Activated gamma-delta T cell treated with Interleukin-2 at 50 U/mL for 16 hours (primary cell): ENCODE measurements at places on chromosomes 2 and 18.

GRCh38 chr18:56026509-56026908 lies 438.5 kb upstream of the TCF4 start:
- no peak for DNase-seq

DNA sequence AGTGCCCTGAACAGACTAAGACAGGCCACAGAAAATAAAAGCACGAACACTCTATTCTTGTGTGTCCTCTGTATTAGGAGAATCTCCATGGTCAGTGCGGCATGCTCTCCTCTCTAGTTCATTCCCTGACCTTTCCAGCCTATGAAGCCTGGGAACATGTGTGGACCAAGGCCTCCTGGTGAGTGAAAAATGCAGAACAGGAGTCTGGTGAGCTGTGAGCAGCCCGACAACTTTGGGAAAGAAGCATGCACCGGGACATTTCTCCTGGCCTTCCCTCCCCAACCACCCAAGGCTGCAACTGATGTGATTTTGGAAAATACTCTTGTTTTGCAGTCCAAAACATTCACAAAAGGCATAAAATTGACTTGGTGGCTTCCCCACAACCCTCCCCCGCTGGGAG lies 878.3 kb upstream of the ID2 start:
- DNase-seq = no peak

DNA sequence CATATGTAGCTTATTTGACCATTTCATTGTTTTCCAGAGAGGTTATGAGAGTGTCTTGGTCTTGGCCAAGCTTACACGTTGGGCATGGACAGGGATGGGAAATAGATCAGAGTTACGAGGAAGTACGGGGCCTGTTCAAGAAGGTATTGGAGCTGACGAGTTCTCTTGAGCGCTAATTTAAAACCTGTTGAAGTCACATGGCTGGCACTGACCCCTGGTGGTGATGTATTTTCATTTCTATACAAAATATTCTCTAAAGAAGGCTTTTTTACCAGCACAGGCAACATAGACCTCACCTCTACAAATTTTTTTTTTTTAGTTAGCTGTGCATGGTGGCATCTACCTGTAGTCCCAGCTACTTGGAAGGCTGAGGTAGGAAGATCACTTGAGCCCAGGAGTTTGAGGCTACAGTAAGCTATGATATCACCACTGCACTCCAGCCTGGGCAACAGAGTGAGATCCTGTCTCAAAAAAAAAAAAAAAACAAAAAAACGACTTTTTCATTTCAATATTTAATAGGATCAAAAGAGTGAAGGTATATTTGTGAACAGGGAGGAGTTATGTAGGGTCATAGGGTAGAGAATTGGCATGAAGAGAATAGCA lies 19.6 kb downstream of the UGP2 start:
- peak; percentile 55 for DNase-seq

DNA sequence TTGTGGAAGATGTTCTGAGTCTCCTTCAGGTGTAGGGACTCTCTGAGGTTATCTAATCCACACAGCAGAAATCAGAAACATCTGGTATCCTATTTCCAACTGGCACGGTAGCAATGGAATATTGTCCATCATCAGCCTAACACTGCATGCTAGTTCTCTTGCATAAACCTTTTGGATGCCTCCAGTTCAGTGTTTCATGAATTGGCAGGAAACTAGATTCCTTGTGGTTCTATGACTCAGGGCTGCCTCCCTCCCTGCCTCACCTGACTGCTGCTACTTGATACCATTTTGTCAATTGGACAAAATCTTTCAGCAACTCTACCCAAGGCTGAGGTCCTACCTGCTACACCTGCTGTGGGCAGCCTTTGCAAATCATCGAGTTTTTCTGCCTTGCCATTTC lies 130.9 kb downstream of the TPGS2 start:
- no peak for DNase-seq

- no peak for DNase-seq
These were observed 173.8 kb downstream of the GFPT1 start for GRCh38 chr2:69213201-69213600.

GRCh38 chr2:56107502-56108220 lies 76.1 kb upstream of the CCDC85A start:
- DNase-seq = no peak

DNA sequence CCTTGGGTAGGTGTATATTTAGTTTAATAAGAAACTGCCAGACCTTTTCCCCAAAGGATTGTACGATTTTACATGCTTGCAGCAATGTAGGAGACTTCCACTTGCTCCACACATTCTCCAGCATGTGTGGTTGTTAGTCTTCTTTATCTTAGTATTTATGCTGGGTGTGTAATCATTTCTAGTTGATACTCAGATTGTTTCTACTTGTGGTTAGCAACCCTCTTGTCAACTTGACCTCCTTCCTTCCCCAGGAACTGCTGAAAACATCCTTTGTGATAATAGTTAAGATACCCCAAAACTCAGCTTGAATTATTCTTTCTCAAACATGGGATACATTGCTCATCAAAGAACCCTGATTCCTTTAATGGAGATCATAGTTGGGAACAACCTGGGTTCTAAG lies 37.2 kb upstream of the CYBRD1 start:
- no peak for DNase-seq

DNA sequence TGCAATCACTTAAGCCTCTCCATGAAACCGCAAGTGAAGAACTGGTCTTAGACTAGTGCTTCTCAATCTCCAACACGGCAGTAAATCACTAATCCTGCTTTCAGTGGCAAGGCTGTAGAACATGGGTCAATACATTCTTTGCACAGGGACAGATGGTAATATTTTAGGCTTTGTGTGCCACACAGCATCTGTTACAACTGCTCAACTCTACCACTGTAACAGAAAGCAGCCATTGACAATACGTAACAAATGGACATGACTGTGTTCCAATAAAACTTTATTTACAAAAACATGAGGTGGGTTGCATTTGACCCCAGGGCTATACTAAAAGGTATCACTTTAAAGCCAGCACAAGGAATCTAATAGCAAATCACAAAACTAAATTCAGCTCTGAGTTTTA lies 51.1 kb downstream of the RNF152 start:
- DNase-seq = no peak

DNA sequence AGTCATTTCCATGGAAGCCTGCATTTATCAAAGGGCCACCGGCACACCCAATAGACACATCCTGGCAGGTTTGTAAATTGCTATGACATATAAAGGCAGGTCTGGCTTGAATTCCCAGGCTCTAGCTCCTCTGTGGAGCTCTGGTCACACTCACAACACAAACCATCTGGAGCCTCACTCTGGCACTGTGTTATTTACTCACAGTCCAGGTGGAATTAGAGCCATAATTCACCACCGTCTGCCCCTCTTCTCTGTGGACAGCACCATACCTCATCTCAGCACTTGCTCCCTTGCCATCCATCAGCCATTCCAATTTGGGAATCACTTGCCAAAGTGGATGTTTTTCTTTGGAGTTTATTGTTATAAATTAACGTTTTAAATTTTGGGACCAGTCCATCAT lies 84.3 kb upstream of the OSR1 start:
- no peak for DNase-seq

GRCh38 chr2:75222527-75222926 lies 23.2 kb upstream of the TACR1 start:
- no peak for DNase-seq

DNA sequence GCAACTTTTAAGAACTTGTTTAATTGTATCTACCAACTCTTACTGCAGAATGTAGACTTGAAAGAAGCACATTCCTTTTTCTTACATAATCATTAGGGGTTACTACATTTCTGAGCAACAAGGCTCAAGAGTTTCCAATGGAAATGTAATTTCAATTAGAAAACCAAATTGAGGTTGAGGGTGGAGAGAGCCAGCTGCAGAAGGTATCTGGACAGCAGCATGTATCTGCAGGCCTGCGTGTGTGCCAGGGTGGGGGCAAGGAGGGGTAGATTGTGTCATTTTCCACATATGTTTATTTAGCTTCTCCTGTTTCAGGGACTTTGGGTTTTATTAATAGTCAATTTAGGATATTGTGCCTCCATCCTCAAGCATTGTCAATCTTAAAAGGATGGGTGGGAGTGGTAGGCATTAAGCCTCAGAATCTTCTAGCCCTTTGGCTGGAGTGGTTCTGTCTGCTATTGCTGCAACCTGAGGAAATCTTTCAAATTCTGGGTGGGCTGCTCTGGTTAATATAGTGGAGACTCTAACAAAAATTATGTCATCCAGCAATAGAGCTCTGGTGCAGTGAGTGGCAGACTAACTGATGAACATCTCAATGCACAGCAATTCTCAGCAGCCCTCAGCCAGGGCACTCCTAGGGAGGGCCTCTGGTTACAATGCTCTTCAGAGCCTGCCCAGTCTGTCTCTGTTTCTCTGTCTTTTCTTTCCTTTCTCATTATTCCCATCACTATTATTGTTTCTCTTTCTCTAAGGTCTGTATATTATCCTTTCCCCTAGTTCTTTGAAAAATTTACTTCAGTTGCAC lies 151.4 kb downstream of the RPIA start:
- DNase-seq = no peak

DNA sequence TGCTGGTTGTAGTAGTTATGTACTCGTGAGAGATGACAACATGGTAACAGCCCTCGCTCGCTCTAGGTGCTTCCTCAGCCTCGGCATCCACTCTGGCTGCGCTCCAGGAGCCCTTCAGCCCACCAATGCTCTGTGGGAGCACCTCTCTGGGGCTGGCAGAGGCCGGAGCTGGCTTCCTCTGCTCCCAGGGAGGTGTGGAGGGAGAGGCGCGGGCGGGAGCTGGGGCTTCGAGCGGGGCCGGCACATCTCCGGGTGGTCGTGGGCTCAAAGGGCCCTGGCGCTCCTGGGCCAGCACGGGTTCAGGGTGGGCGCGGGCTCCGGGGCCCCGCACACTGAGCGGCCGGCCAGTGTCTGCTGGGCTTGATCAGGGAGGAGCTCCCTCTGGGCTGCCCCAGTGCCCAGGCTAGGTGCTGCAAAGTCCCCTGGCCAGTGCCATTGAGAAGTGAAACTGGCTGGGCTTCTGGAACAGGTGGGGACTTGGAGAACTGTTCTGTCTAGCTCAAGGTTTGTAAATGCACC lies 1012.1 kb downstream of the CNTNAP5 start:
- no peak for DNase-seq

GRCh38 chr2:234363647-234364294 lies 133.1 kb downstream of the ARL4C start:
- no peak for DNase-seq

GRCh38 chr2:241803387-241804325 lies 5.3 kb upstream of the NEU4 start:
- DNase-seq = peak; percentile 38

- DNase-seq = no peak
These were observed 103.7 kb downstream of the CTAGE1 start for GRCh38 chr18:22314001-22314400.

DNA sequence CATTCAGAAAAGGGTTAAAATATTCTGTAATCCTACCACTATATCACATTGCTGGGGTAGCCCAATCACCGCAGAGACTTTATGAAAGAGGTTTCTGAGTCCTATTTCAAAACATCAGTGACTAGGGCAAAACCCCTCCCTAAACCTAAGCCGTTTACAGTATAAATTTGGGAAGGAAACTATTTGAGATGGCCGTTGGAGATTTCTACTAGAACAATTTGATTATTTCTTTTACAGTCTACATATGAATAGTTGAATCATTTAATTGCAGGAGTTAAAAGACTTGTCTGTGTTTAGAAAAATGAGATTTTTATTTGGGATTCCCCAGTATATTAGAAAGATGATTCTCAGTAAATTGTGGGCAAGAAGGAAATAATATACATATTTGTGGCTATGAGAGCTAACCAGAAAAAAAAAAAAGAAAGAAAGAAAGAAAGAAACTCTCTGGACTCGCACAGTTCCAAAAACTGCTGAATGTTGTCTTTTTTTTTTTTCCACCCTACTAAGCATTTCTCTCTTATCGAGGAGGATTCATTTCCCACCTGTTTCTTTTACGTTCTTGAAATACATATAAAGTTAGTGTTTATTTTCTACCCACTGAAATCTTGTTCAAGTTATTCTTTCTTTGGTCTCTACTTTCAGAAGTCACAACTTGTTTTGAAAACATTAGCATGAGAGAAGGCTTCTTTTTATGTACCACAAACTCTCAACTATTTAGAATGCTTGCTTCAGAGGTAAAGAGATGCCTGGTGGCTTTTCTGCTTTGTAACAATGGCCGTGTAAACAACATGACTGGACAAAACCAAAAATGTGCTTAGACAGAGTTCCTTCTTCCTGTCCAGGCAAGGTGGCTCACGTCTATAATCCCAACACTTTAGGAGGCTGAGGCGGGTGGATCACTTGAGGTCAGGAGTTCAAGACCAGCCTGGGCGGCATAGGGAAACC lies 65.9 kb downstream of the BCL2 start:
- no peak for DNase-seq

GRCh38 chr18:42527766-42528165 lies 572.7 kb downstream of the PIK3C3 start:
- DNase-seq = no peak

- DNase-seq = no peak
These were observed 51.8 kb downstream of the TTC21B start for GRCh38 chr2:165901620-165902298.

DNA sequence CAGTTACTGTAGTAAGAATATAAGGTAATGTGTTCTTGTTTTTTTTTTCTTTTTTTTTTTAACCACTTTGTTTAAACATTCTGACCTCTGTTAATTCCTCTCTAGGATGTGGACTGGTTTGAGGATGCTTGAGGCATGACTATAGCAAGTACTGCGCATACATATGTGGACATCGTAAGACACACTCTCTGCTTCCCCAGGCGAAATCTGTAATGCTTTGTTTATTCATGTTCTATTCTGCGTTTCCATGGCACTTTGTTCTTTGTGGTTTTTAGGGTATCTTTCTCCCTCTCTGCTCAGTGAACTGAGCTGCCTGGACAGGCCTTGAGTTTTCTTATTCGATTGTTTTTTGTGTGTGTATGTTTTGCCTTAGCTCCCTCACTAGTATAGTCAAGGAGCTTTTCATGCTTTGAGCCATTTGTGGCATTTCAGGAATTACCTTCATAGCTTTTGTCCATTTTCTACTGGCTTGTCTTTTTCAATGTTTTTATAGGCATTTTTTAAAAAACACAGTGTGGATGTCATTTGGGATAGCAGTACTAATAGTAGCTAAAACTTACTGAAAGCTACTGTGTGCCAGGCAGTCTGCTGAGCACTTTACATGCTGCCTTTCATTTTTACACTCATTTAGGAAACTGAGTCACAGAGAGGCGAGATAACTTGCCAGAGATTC lies 1.9 kb upstream of the SH3BP4 start:
- no peak for DNase-seq

- DNase-seq = no peak
These were observed 854.3 kb upstream of the ACVR2A start for GRCh38 chr2:146990311-146991054.

DNA sequence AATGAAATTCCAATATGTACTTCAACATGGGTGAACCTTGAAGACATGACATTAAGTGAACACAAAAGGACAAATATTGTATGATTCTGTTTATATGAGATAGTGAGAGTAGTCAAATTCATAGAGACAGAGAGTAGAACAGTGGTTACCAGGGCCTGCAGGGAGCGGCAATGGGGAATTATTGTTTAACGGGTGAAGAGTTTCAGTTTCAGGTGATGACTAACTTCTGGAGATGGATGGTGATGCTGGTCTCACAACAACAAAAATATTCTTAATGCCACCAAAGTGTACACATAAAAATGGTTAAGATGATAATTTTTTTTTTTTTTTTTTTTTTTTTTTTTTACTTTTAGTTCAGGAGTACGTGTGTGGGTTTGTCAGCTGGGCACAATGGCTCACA lies 109.4 kb upstream of the TMEM200C start:
- no peak for DNase-seq
